Activated naive CD8-positive, alpha-beta T cell treated with anti-CD3 and anti-CD28 coated beads for 36 hours (primary cell): ENCODE measurements at places on chromosomes 12 and 14. TPM values are rescaled to one million over a fixed set of nuclear protein-coding genes. Genes with fewer than 3 reads are reported as not detected.

Gene PZP
- not detected for total RNA-seq

- H3K27ac ChIP-seq: peak overlapping the region; percentile 35
- DNase-seq: no peak
- H3K4me1 ChIP-seq: peaks cover 46% of the 10 kb centered on the region
- peaks cover 70% of the 10 kb centered on the region for H3K36me3 ChIP-seq
Measured at GRCh38 chr12:46361667-46362034, 10.9 kb downstream of the SLC38A2 start.

Gene RPL10L
- not detected for total RNA-seq

- H3K27me3 ChIP-seq: no peaks in the 10 kb centered on the region
- H3K36me3 ChIP-seq: peaks cover 11% of the 10 kb centered on the region
- H3K4me1 ChIP-seq: peaks cover 9% of the 10 kb centered on the region
- H3K27ac ChIP-seq: no peak overlapping the region
- no peak overlapping the region for H3K4me3 ChIP-seq
Measured at GRCh38 chr14:52467515-52468266, 84.6 kb downstream of the TXNDC16 start.

GRCh38 chr12:66036317-66036716 is 94.2 kb downstream of the LLPH start:
- no peak for DNase-seq
- H3K36me3 ChIP-seq: no peaks in the 10 kb centered on the region

GRCh38 chr12:110247340-110248095 is 33.5 kb upstream of the ATP2A2 start:
- no peak overlapping the region for H3K27ac ChIP-seq
- H3K4me1 ChIP-seq: no peaks in the 10 kb centered on the region
- H3K36me3 ChIP-seq: no peaks in the 10 kb centered on the region
- H3K4me3 ChIP-seq: no peak overlapping the region
- DNase-seq: no peak
- H3K27me3 ChIP-seq: no peaks in the 10 kb centered on the region

DNA sequence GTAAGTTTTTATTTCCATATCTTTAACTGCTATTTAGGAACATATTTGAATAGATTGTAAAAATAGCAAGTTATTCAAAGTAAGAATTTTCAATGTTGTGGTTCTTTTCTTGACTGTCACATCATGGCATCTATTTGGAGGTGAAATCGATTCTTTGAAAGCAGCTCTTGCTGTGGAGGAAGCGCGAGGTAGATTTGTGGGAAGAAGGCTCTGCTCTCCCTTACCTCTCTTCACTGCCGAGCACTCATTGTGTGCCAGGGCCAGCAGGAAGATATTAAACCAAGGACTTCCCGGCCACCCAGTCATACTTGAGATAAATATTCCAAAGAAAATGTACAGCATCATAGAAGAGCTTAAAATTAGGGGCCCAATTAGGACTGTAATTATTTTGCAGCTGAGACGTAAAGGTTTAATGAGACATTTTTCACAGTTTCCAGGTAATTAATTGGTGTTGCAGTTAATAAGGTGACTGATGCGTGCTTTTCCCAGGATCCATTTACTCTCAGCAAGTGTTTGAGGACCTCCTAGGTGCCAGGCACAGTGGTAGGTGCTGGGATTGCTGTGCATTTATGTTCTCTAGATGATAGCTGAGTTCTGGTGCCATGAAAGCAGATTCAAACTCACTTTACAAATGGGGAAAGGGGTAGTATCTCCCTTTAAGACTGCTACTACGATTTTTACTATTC is 89.2 kb upstream of the DYNC1H1 start:
- DNase-seq: no peak
- H3K27me3 ChIP-seq: no peaks in the 10 kb centered on the region
- peaks cover 27% of the 10 kb centered on the region for H3K36me3 ChIP-seq

DNA sequence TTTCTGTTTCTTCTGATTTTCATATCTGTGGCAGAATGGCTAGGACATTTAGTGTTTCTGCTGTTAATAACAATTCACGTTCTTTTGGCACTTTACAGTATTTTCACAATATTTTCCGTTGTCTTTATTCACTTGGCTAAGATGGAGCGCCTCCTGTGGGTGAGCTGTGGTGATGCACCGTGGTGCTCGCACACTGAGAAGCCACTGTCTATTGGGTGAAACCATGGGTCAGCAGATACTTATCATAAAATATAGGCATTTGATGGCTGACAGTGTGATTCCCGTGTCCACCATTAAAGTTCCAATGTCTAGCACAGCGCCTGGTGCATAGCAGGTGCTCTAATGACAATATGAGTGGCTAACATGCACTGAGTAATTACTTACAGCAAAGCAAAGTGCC is 141.8 kb downstream of the VRK1 start:
- H3K27ac ChIP-seq: no peak overlapping the region
- no peaks in the 10 kb centered on the region for H3K4me1 ChIP-seq
- H3K27me3 ChIP-seq: no peaks in the 10 kb centered on the region
- no peak for DNase-seq

Gene MYO1A
- total RNA-seq: 1.4 TPM
